ENCODE measurements at places on chromosomes 3 and 15.

GRCh38 chr3:18012436-18012835 lies 270.0 kb upstream of the TBC1D5 start:
- DNase-seq, result no peak

DNA sequence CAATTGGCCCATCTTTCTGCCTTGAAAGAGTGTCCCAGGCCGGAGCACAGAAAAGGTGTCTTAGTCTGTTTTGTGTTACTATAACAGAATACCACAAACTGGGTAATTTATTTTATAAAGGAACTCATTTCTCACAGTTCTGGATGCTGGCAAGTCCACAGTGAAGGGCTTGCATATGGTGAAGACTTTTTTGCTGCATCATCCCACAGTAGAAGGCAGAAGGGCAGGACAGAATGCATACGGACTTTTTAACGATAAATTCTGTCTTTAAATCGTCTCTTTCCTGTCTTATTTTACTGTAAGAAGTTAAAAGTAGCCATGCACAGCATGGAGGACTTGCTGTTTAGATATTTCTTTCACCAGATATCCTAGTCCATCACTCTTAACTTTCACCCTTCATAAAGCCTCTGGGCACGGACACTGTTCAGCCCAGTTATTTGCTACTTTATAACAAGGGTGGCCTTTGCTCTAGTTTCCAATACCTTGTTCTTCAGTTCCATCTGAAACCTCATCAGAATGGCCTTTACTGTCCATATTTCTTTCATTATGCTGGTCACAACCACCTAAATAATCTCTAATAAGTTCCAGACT lies 10.3 kb upstream of the EIF1B start:
- DNase-seq, result no peak

- no peak for DNase-seq
Observed at GRCh38 chr15:39776068-39776467, 6.6 kb downstream of the FSIP1 start.

- DNase-seq, result no peak
Observed at GRCh38 chr15:61725251-61725650, 335.0 kb downstream of the VPS13C start.

- DNase-seq, result no peak
Observed at GRCh38 chr15:90932660-90932991, 277 bp upstream of the HDDC3 start.

DNA sequence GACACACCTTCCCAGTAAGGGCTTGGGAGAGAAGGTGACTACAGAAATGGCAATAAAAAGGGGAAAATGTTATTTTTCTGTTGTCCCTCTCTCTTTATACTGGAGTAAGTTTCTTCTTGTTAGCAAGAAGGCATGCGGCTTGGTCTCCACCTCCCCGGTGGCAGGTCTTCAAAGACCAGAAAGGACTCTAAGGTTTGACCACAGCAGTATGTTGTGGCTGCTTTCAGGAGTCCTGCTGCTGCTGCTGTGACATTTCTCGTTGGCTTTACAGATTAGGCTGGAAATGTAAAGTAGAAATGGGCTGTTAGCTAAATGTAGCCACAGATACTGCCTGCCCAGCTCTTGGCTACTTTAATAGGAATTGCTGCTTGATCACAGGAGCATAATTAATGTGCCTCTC lies 175.8 kb upstream of the ZBTB20 start:
- DNase-seq, result no peak

Data from CD4-positive, alpha-beta T cell treated with Interferon alpha-2 for 1 hour (primary cell).